ENCODE measurements at places on chromosomes 12 and 14.

DNA sequence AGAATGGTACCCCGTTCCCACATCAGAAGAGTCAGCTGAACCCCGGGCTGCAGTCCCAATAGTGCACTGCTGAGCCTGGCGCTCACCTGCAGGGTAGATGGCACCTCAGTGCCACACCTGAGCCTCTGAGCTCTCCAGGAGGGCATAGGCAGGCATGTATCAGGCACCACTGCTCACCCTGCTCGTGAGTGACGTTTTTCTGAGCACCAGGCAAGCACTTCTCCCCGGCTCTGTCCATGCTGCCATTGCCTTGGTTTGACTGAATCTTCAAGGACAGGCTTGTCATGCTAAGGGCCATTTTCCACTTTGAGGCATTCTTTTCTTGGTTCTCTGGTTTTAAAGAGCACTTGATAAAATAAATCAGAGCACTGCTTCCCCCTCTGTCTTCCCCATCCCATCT, 161.6 kb upstream of the PRMT8 start:
- no peak for DNase-seq

DNA sequence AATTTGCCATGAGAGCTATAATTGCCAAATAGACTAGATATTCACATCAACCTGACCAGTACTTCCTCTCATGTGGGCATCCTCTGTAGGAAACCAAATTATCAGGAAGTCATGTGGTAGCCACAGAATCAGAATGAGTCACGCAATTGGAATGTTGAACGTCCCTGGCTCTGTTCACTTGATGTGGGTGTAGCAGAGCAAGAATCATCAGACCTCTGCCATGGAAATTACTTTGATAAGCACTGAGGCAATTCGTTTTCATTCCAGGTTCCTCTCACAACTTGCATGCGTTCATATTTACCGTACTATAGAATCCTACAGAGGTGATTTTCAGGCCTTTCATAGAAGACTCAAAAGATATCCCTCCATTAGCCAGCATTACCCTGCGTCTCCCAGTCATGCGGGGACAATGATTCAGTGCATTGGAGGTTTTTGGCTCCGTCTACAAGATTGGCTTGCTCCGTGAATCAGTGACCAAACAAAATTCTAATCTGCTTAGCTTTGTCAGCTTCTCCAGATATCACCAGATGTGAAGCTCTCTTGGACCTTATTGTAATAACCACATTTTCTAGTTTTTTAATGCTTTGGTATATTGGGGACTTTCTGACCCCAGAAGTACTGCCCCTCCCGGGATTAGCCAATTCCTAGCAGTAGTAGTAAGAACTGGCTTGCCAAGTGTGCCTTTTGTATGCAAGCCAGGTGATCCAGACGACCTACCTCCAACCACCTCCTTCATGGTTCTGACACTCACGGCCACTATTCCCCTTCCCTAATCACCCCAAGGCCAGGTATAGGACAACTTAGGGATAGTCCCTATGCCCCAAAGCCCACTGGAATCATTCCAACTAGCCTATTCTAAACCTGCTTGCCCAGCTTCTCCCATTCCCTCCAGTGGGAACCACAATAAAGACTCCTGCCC, 133.4 kb downstream of the KICS2 start:
- DNase-seq, result no peak

- DNase-seq, result no peak
These were observed 51.3 kb upstream of the STXBP6 start for GRCh38 chr14:25101276-25101675.

- no peak for DNase-seq
These were observed 852 bp downstream of the COX16 start for GRCh38 chr14:70358631-70359030.
